Gastroesophageal sphincter (tissue), 4 donors: ENCODE measurements at places on chromosomes 11 and 22.
A peak's percentile ranks its signal among the peaks of the same experiment; 100 is the strongest.

DNA sequence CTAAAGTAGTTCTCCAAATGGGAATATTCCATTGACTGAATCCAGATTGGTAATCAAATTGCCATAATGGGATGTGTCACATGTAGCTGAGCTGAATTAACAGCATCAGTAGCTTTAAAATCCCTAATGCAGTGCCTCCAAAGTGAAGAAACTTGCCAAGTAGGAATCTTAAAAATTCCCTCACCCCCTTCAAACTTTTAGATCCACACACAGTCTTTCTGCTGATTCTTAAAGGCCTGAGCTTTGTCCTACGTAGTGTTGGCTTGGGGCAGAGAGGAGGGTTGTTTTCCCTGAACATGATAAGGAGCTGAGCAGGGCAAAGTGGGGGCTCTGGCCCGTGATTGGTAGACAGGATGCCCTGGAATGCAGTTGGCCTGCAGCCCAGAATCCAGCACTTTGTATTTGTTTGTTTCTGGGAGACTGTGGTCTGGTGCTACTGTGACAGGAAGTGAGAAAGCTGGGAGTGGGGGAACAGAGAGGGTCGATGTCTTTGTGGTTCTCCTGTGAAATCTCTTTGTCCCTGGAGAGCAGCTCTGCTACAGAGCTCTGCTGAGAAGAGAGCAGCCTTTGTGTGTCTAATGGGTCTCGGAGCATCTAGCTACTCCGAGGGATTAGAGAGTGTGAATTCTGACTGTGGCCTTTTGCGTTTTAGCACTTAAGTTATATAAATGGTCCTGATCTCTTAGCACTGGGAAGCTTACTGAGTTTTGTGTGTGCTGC, 16.9 kb downstream of the CTNND1 start:
- ATAC-seq = peak; percentile 93

GRCh38 chr11:133271871-133272776, 260.2 kb downstream of the OPCML start:
- ATAC-seq = no peak

DNA sequence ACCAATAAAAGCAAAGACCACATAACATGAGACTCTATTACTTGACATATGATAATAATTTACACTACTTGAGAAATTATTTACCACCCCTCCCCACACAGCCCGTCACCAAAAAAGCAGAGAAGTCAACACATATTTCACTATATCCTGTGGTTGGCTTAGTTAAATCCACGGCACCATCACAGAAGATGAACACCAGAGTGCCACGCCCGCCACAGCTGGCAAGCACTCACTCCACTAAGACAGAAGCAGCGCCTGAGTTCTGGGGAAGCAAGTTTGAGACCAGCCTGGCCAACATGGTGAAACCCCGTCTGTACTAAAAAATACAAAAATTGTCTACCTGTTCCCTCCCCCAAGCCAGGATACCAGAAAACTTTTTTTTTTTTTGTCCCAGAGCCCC, 53.1 kb downstream of the PACSIN2 start:
- ATAC-seq = no peak

DNA sequence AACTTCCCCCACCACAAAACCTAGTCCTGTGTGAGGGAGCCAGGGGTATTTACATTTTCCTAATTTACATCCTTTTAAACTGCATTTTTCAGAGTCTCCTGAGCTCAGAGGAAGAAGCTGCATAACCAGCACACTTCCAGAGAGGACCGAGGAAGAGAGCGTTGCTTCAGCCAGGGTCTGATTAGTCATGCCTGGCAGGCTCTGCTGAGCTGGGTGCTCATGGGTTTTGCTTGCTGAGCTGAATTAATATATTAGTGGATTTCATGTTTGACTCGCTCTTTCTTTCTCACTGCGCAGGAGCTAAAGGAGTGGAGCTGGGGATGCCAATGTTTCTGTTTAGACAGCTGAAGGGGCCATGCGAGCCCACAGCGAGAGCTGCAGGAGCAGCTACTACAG, 539.3 kb upstream of the B3GAT1 start:
- ATAC-seq = peak; percentile 50

GRCh38 chr22:43855431-43855830, 6.9 kb downstream of the SULT4A1 start:
- no peak for ATAC-seq

GRCh38 chr22:23212061-23213021, 32.0 kb downstream of the BCR start:
- ATAC-seq = no peak

GRCh38 chr11:21472261-21472660, 720.6 kb upstream of the ANO5 start:
- no peak for ATAC-seq

DNA sequence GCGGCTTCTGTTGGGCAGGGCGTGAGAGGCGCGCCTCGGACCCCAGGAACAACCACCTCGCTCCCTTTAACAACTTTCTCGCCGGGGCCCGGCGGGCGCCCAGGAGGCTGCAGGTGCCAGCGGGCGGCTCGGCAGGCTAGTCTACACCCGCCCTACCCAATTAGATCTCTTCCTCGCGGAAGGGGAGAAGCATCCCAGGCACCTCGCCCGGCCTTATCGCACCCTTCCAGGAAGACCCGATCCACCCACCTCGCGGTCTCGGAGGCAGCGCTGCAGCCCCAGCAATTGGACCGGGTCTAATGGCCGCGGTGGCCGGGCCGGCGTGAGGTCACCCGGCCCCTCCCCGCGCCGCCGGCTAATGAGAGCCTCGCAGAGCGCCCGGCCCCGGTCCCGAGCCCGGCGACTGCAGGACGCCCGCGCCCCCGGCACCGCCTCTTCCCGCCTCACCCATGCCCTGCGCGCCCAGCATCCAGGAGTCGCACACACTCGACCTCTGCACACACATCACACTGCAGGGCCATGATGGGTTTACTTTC, at the start of gene PLAAT3:
TSS of gene PLAAT3 (minus strand) at position 298 of the 536 bp plus-strand sequence. CDS start 419 bp downstream, outside the sequence.
- ATAC-seq = peak; percentile 96

- ATAC-seq = peak; percentile 87
Measured at GRCh38 chr11:9219572-9219971, 45.6 kb downstream of the DENND5A start.

- no peak for ATAC-seq
Measured at GRCh38 chr11:34492806-34493414, 20.7 kb downstream of the ELF5 start.

GRCh38 chr11:60835534-60835846, 6.4 kb upstream of the CCDC86 start:
- ATAC-seq = no peak

DNA sequence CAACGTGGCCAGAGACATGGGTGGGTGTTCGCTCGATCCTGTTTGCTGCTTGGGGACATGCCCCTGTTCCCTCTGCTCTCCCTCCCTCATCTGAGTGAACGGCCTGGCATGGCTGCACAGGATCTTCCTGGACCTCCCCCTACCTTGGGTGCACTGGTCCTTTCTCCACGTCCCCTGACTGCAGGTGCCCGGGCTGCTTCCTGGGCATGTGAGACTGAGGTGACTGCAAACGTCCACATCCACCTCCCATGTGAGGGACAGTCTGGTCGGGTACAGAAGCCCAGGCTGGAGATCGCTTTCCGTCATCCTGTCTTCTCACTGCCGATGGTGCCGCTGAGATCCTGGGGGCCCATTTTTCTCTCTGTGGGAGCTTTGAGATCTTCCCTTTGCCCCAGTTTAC, 11.8 kb downstream of the SULT4A1 start:
- no peak for ATAC-seq
